ENCODE measurements at places on chromosomes 3 and 15. TPM values are rescaled to one million over a fixed set of nuclear protein-coding genes. Genes with fewer than 3 reads are reported as not detected.

The ALG3 gene
- total RNA-seq = 21.3 TPM

The BBX gene
- total RNA-seq = 17.7 TPM

The SLC2A2 gene
- 4.3 TPM for total RNA-seq

The ITIH4 gene
- total RNA-seq = 168 TPM

The MORC1 gene
- not detected for total RNA-seq

The APPL1 gene
- 31.4 TPM for total RNA-seq

DNA sequence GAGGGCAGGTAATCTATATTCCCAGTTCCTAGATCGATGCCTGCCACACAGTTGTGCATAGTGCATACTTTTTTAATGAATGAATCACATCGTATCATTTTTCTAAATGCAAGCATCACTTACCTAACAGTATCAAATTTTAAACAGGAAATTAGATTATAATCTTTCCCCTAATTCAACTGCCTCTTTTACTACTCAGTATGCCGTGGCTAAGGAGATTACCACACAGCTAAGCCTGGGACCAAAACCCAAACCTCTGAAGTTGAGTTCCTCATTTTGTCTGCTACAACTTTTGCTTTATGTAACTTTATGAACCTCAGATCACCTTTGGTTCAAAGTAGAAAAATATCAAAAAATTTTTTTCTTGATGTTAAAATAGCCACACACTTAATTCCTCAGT is 53.2 kb upstream of the FNDC3B start:
- DNase-seq = no peak

DNA sequence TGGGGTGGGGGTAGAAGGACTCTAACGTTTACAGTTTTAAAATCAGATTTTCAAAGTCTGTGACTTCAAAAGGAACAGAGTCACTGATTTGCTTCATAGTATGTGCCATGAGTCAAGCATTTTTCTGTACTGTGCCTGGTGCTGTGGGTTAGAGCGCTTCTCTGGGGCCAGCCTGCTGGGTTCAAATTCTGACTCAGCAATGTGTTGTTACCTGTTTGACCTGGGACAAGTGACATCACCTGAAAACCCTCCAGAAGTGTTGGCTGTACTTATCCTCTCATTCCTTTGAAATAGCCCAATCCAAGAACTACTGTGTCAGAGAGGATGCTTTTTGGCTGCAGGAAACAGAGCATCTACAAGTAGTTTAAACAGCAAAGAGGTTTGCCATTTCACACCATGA is 101.7 kb downstream of the LSM3 start:
- DNase-seq = no peak

DNA sequence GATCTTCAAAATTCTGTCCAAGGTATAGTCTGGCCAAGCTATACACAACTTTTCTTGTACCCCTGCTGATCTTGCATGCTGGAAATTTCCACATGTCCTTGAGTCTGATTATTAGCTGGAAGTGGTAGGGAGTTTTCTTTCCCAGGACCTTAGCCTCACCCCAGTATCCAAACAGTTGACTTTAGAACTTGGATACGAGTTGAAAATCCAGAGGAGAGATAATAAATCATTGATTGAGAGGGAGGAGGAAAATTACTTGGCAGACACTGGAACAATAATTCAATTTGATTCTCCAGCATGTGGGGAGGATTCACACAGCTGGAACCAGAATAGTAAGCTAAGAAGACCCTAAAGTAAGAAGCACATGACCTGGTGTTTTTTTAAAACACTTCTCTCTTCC is 116.4 kb downstream of the IL5RA start:
- DNase-seq = no peak

GRCh38 chr15:84773716-84774115 is 25.3 kb downstream of the ZNF592 start:
- no peak for DNase-seq

DNA sequence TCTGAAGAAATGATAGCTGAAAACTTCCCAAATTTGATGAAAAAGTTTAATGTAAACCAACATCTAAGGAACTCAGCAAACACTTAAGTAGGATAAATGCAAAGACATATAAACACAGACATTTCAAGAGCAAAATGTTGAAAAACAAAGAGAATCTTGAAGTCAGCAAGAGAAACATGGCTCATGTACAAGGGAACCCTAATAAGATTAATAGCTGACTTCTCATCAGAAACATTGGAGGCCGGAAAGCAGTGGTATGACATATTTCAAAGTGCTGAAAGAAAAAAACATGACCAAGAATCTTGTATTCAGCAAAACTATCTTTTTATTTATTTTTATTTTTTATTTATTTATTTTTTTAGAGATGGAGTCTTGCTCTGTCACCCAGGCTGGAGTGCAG is 10.6 kb upstream of the PRKCI start:
- no peak for DNase-seq

GRCh38 chr15:34341381-34342212 is 1.3 kb downstream of the NOP10 start:
- DNase-seq = no peak

DNA sequence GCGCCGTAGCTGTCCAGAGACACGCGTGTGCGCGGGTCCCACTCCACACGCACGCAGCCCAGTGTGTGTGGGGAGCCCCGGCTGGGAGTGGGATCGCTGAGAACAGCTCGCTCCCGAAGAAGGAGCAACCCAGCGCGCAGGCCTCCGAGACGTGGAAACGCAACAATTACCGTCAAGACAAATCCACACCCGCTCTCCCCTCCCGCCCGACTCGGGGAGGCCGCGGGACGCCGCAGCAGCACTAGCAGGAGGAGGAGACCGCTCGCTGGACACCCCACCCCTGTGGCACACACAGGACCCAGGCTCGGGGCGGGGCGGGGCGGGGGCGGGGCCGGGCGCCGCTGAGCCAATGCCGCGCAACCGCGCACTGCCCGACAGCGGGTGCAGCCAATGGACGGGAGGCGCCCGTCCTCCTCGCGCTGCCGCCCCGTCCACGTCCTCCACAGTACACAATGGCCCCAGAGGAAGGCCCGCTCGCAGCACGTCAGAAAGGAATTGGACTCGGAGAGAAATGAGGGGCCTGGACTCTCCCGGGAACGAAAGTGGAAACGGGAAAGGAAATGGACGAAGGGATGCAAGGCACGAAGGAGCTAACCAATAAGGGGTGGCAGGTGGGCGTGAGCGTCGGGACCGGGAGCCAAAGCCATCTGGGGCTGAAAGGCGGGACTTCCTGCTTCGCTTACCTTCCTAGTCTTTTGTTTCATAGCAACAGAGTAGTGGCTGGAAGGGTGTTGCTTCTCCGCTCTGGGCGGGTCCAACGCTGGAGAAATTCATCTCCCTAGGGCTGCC is at the start of gene CBLB:
Gene CBLB, minus strand, starts transcription at position 271 of the 789 bp plus-strand sequence. CDS start 1,435 bp downstream, outside the sequence.
- DNase-seq = peak; percentile 91

- DNase-seq = no peak
Observed at GRCh38 chr3:155682426-155683343, 62.2 kb downstream of the PLCH1 start.

GRCh38 chr3:38581774-38582173 is 67.7 kb downstream of the SCN5A start:
- DNase-seq = no peak

DNA sequence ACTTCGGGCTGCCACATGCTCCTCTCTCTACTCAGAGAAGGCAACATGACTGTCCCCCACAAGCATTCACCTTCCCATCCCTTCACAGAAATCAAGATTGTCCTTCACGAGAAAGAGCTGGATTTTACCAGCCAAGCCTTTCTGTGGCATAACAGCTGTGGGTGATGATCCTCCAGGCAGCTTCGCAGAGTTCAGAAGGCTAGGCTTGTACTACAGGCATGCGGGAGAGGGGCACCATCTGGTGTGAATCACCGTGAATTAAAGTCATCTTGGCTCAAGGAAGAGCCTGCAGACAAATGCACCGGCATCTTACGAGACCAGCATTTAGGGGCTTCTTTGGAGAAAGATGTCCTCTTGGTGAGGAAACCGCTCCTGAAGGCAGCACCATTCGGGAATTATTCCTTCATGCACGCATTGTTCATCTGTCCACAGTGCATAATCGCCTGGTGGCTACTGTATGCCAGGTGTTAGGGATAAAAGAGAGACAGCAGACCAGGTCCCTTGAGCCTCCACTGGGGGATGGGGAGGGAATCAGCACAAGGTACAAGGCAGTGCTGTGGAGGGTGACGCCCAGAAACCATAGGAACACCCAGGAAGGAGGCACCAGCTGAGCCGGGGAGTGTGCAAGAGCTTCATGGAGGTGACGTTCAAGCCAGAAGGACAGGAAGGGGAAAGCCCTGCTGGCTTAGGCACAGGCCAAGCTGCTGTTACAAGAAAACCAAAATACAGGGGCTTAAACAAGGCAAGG is 108.6 kb downstream of the TMEM266 start:
- DNase-seq = no peak

DNA sequence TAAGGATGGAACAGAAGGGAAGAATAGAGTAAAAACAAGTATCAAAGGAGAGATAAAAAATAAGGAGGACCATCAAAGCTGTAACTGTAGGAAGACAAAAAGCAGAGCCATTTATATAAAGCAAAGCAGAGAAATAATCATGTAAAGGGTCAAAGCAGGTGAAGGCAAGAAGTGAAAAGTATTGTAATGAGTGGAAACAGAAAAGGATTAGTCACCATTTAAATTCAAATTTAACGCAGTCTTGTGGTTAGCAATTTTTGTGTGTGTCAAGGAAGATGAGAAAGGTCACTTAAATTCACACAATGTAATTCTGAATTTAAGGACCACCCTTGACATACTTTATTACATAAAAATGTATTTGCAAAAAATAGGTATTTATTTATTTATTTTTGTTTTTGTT is 567.8 kb downstream of the ROBO1 start:
- DNase-seq = no peak

DNA sequence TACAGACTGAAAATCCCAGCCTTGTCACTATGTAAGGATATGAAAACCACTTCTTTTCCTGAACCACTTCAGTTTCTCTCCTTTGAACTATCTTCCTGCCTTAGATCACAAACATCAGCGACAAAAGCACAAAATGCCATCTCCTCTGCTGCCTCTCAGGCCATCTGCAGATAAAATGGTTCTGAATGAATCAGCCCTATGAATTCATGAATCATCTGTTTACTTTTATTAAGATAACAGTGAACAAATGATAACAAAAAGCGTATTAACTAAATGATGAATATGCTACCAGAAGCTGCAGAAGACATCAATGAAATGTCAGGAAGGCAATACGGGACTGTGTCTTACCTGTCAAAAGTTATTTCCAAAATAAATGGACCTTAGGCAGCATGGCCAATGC is 928.1 kb downstream of the ROBO1 start:
- DNase-seq = no peak

- no peak for DNase-seq
Observed at GRCh38 chr3:42161050-42161935, 70.1 kb downstream of the TRAK1 start.

DNA sequence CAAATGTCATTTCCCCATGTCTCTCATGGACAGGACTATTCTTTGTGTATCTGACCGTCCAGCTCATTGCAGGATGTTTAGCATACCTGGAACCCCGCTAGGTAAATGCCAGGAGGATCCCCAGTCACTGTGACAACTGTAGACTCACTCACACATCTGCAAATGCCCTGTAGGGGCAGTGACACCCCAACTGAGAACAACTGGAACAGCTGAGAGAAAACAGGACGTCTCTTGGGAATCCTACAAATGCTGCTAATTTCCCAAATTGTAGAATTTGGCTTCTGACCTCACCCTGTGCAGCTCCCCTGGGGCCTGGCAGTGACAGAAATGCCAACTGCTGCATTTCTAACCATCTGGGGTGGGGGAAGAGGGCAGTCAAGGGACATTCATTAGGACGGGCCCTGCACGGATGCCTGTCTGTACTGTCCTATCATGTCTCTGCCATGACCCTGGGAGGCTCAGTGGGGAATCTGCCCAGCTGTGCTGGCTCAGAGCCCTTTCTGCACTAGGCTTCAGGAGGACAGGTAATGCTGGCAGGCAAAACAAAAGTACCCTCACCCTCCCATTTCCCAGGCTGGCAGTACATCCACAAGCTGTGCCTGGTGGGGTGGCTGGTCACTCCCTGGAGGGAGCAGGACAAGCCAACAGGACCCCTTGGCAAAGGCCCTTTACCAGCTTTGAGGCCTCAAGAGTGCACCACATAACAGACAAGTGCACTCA is 30.4 kb downstream of the RAB6B start:
- no peak for DNase-seq

DNA sequence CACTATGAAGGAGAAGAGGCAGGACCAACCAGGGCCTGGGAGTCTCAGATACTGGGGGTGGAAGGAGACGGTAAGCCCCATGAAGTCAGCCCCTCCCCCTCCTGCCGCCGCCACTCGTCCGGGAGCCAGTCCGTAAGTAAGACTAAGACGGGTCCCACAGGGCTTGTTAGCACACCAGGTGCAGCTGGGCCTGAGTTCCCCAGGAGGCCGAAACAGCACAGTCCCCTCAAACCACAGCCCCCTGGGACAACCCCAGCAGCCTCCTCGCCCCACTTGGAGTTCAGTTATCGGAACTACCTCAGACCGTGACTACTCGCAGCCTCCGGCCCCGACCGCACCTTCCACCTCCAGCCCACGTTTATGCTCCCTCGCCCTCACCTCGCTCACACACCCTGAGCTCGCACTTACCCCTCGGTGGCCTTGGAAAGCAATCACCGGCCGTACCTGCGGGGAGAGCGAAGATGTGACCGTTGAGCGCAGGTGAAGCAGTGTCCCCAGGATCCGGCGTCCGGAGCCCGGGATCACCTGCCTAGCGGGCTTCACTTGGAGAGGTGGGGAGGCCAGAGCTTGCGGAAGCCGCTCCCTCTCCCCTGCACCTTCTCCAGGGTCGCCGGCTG is 557 bp downstream of the ELL3 start:
- DNase-seq = peak; percentile 40

DNA sequence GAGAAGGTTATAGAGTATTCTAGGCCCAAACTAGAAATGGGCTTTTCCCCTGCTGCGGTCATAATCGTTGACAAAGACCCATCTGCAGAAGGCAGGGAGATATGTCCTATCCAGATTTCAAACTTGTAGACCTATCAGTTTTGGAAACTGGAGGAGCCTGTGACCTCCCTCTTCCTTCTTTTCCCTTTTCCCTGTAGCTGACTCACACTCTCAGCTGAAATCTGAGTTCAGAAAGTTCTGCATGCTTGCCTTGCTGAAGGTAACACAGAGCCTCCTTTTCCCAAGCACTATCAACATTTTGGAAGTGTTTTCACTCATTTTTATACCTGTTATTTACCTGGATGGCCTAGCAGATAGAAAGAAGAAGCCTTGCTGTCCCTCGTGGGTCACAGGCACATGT is 59.1 kb upstream of the PSMD6 start:
- DNase-seq = no peak

DNA sequence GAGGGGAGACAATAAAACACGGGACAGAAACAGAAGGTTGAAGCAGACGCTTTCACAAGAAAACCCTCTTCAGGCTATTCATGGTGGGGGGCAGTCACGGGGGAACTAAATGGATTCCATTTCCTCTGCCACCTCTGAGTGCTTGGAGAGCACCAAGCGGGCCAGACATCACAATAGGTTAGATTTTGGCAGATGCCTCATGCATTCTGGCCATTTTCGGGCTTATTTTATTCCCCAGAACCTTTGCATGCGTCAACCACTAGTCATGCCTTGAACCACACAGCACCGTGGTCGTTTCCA is 82.2 kb downstream of the RORA start:
- DNase-seq = no peak

Data from pancreas (tissue), 10 donors.